Coronary artery (tissue), 2 donors: ENCODE measurements at places on chromosomes 6 and 20.

- DNase-seq: no peak
Measured at GRCh38 chr6:14055541-14055940, 62.0 kb upstream of the CD83 start.

GRCh38 chr6:25635886-25636317, 16.1 kb upstream of the SCGN start:
- DNase-seq: no peak

GRCh38 chr6:167113935-167114910, 8.7 kb upstream of the CCR6 start:
- no peak for DNase-seq

- no peak for DNase-seq
Measured at GRCh38 chr6:87971605-87972262, 75.9 kb upstream of the SPACA1 start.

DNA sequence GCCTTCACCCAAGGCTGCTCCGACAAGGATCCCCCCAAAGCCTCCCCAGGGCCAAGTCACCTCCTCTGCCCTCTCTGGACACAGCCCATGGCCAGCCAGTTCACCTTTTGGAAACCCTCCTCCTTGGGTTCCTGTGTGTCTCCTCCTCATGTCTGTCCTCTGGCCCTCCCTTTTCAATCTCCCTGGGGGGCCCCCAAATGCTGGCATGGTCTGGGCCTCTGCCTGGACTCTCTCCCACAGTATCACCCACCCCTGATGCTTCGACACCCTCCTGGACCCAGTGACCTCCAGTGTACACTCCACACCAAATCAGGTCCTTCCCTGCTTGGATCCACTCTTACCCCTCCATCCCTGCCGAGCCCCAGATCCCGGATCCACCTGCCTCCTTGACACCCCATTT, 46.7 kb upstream of the NNAT start:
- no peak for DNase-seq

GRCh38 chr6:81613606-81614005, 138.9 kb downstream of the TENT5A start:
- DNase-seq: no peak

- DNase-seq: no peak
Measured at GRCh38 chr6:20746024-20746423, 211.8 kb downstream of the CDKAL1 start.

DNA sequence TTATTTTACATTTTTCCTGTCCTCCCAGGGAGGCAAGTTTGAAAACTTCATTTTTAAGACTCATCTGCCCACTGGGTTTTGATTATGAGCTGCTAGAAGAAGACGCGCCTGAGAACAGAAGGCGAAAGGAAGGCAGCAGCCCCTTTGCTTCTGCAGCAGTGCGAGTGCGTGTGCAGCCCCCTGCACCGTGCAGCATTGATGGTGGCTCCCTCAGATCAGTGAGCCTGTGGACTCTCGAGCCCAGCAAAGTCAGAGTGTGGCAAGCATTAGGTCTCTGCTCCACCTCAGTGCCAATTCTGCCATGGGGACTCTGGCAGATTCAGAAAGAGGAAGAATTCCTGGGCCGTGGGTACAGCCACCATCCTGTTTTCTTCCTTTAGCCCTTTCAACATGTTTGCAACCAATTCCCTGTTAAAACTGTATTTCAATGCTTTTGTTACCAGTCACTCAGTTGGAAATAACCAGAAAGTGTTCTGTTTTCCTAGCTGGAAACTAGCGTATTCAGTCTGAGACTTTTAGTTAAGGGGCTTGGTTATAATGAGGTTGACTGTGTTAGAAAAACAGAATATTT, 134.8 kb upstream of the OGFRL1 start:
- DNase-seq: no peak

GRCh38 chr6:36200998-36201596, 4.6 kb downstream of the BRPF3 start:
- DNase-seq: no peak

- DNase-seq: no peak
Measured at GRCh38 chr6:123171341-123172115, 175.5 kb downstream of the CLVS2 start.
